ENCODE measurements at places on chromosomes 4 and X.

DNA sequence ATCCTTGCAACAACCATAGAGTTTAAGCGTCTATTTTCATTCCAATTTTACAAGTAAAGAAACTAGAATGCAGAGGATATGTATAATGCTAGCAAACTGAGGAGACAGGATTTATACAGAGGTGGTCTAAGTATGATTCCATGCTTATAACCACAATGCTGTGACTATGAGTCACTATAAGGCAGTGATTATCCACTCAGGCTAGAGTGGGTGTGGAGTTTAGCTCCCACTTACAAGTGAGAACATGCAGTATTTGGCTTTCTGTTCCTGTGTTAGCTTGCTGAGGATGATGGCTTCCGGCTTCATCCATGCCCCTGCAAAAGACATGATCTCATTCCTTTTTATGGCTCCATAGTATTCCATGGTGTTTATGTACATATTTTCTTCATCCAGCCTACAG is 41.6 kb upstream of the EDA2R start:
- no peak for DNase-seq

GRCh38 chr4:30720661-30721184 is 554 bp downstream of the PCDH7 start:
- DNase-seq, result no peak

GRCh38 chr4:85591406-85592098 is 116.6 kb downstream of the ARHGAP24 start:
- no peak for DNase-seq

- DNase-seq, result no peak
These were observed 104.6 kb downstream of the NBDY start for GRCh38 chrX:56833626-56834025.

DNA sequence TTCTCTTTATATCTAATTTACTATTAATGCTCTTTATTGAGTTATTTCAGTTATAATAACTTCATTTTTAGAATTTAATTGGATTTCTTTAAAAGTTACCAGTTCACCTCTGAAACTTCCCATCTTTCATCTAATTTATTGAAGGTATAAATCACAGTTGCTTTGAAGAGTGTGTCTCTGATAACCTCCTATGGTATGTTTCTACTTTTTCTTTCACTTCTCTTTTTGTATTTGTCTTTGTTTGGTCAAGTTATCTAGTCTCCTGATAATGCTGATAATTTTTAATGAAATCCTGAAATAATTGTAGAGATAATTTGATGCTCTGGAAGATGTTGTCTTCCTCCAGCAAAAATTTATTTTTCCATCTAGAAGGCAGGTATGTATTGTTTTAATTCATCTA is 141.6 kb upstream of the NPY2R start:
- no peak for DNase-seq

GRCh38 chr4:52612341-52612740 is 46.8 kb downstream of the USP46 start:
- no peak for DNase-seq

Measured in stimulated activated CD8-positive, alpha-beta memory T cell treated with anti-CD3 and anti-CD28 coated beads, Interleukin-7, amount 100 ng/mL, for 48 hours (primary cell).